ENCODE measurements at places on chromosomes 13 and 19.

DNA sequence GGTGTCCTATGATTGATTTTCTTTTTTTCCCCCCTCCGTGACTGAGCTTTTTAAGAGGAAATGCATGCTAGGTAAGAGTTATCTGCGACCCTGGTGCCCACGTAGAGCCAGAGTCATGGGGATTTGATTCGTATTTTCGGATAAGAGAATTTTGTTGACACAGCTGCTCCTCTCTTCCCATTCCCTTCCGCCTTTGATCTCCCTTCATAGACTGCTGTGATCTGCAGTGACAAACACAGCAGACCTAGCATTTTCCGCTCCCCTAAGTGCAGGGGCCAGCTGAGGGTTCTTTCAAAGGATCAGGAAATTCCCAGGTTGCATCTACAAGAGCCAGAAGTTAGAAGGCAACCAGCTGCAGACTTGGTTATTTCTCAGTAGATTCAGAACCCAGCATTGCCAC lies 70.5 kb downstream of the ZNF568 start:
- H3K4me3 ChIP-seq, result no peak overlapping the region
- DNase-seq, result no peak
- no peaks in the 10 kb centered on the region for H3K4me1 ChIP-seq
- H3K36me3 ChIP-seq, result peaks cover 40% of the 10 kb centered on the region
- H3K27me3 ChIP-seq, result no peaks in the 10 kb centered on the region

GRCh38 chr13:21568854-21569253 lies 35.1 kb downstream of the MICU2 start:
- H3K4me1 ChIP-seq, result no peaks in the 10 kb centered on the region
- no peak for DNase-seq
- H3K27me3 ChIP-seq, result no peaks in the 10 kb centered on the region

GRCh38 chr19:38545596-38545995 lies 72.2 kb downstream of the MAP4K1 start:
- no peak for DNase-seq
- H3K27me3 ChIP-seq, result no peaks in the 10 kb centered on the region
- no peaks in the 10 kb centered on the region for H3K36me3 ChIP-seq
- H3K4me3 ChIP-seq, result no peak overlapping the region

DNA sequence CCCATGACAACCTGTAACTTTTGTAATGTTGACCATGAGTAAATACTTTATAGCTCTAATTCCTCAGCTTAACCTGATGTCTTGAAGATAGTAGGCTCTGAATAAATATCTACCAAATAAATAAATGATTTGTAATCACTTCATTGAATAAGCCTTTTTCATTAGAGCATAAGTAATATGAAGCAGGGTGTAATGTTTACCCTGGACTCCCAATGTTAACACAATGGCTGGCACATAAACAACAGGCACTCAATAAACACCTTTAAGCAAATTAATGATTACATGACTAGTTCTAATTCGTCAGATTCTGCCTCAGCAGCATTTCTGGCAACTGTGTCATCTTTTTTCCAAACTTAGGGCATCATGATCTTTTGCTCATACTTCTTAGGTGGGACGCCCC lies 396.3 kb downstream of the LIG4 start:
- no peak overlapping the region for H3K27ac ChIP-seq
- DNase-seq, result no peak
- no peaks in the 10 kb centered on the region for H3K27me3 ChIP-seq
- H3K4me1 ChIP-seq, result no peaks in the 10 kb centered on the region
- no peak overlapping the region for H3K4me3 ChIP-seq
- H3K36me3 ChIP-seq, result no peaks in the 10 kb centered on the region

- no peak overlapping the region for H3K4me3 ChIP-seq
- peak; percentile 67 for DNase-seq
- peak overlapping the region; percentile 75 for H3K27ac ChIP-seq
- peaks cover 9% of the 10 kb centered on the region for H3K4me1 ChIP-seq
- no peaks in the 10 kb centered on the region for H3K36me3 ChIP-seq
These were observed 117.0 kb upstream of the POSTN start for GRCh38 chr13:37715606-37716015.

GRCh38 chr19:43470288-43470687 lies 4.9 kb upstream of the LYPD3 start:
- no peak overlapping the region for H3K27ac ChIP-seq
- DNase-seq, result no peak
- H3K27me3 ChIP-seq, result peaks cover 9% of the 10 kb centered on the region
- H3K4me1 ChIP-seq, result peaks cover 14% of the 10 kb centered on the region
- no peaks in the 10 kb centered on the region for H3K36me3 ChIP-seq

DNA sequence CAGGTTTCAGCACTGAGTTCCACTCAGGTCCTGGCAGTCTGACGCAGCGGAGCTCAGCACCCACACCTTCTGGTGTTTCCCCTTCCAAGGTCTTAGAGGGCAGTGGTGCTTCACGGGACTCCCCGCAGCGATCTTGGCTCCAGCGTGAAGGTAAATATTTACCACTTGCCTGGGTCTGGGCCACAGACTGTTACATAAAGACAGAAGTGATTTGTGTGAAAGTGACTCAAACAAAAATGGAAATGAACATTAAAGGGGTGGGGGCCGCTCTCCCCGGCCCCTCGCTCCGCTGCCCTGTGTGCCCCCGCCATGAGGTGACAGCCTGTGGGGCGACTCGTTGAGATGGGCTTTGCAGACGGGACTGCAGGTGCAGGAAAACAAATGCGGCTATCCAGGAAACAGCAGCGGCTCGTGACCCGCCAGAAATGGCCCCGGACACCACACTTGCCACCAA lies 55.0 kb downstream of the GGACT start:
- no peaks in the 10 kb centered on the region for H3K4me1 ChIP-seq
- H3K27me3 ChIP-seq, result no peaks in the 10 kb centered on the region
- no peak overlapping the region for H3K27ac ChIP-seq
- H3K4me3 ChIP-seq, result no peak overlapping the region

GRCh38 chr13:38103851-38104250 lies 234.3 kb upstream of the TRPC4 start:
- no peak for DNase-seq
- H3K36me3 ChIP-seq, result no peaks in the 10 kb centered on the region
- no peak overlapping the region for H3K27ac ChIP-seq
- H3K4me3 ChIP-seq, result no peak overlapping the region

DNA sequence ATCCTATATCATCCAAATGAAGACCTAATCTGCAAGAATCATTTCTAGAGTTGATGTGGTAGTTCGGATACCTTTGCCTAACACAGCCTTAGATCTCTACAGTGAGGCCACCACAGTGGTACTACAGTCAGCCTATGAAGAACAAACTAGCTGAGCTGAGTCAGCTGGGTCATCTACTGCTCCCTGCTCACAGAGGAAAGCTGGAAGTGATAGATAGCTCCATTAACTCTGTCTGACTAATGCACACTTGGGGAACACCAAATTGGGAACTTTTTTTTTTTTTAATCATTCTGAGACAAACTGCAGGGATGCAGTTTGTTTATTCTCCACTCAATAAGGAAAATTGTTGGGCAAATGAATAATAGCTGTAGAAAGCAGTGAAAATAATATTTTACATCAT lies 1160.6 kb downstream of the PCDH9 start:
- no peaks in the 10 kb centered on the region for H3K27me3 ChIP-seq
- no peak for DNase-seq
- no peaks in the 10 kb centered on the region for H3K36me3 ChIP-seq
- H3K4me3 ChIP-seq, result no peak overlapping the region

DNA sequence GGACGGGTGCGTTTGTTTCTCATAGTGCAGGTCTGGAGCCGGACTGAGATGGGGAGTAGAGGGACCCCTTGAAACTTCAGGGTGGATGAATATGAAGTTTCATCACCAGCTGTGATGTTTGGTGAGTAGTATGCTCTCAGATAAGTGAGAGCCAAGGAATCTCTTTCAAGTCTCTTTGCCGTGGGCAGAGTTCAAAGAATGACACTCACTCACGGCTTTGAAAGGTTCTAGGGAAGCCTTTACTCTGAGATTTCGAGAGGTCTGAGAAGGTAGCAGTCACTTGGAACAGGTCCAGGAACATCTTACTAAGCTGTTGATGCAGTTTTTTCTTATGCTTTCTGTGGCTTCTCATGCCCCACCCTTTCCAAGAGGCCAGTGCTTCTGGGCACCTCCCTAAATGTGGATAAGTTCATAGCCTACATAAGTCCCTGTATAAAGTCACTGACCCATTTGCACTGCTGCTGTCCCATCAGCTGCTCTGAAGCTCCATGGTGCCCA lies at the start of gene IGFL2:
TSS of gene IGFL2 (plus strand) at position 448 of the 498 bp plus-strand sequence. CDS start at position 489, 41 bp downstream.
- H3K4me3 ChIP-seq, result no peak within 1 kb of the TSS
- no peaks in the 10 kb centered on the region for H3K4me1 ChIP-seq
- H3K36me3 ChIP-seq, result no peaks in the 10 kb centered on the region

- no peak overlapping the region for H3K4me3 ChIP-seq
- H3K27ac ChIP-seq, result no peak overlapping the region
- no peaks in the 10 kb centered on the region for H3K4me1 ChIP-seq
- DNase-seq, result no peak
- H3K36me3 ChIP-seq, result no peaks in the 10 kb centered on the region
These were observed 78.9 kb downstream of the RXFP2 start for GRCh38 chr13:31818236-31818635.

GRCh38 chr13:113139577-113139976 lies 17.0 kb downstream of the F10 start:
- no peaks in the 10 kb centered on the region for H3K4me1 ChIP-seq
- no peaks in the 10 kb centered on the region for H3K36me3 ChIP-seq
- no peak overlapping the region for H3K4me3 ChIP-seq
- H3K27ac ChIP-seq, result no peak overlapping the region

DNA sequence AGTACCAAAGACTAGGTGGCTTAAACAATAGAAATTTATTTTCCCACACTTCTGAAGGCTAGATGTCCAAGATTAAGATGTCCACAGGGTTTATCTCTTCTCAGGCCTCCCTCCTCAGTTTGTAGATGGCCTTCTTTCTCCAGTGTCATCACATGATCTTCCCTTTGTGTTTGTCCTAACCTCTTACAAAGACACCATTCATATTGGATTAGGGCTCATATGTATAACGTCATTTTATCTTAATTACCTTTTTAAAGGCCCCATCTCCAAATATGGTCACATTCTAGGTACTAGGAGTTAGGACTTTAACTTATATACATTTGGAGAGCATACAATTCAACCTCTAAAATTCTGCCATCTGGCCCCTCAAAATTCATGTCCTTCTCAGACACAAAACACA lies 34.3 kb downstream of the N4BP2L2 start:
- H3K4me3 ChIP-seq, result no peak overlapping the region
- H3K4me1 ChIP-seq, result no peaks in the 10 kb centered on the region
- H3K27me3 ChIP-seq, result no peaks in the 10 kb centered on the region

- no peak overlapping the region for H3K27ac ChIP-seq
- no peaks in the 10 kb centered on the region for H3K36me3 ChIP-seq
- no peaks in the 10 kb centered on the region for H3K27me3 ChIP-seq
- H3K4me1 ChIP-seq, result no peaks in the 10 kb centered on the region
- no peak overlapping the region for H3K4me3 ChIP-seq
These were observed 547.5 kb upstream of the SPRY2 start for GRCh38 chr13:80888390-80888789.

- no peak overlapping the region for H3K4me3 ChIP-seq
- H3K27ac ChIP-seq, result no peak overlapping the region
- H3K27me3 ChIP-seq, result no peaks in the 10 kb centered on the region
- no peak for DNase-seq
- no peaks in the 10 kb centered on the region for H3K4me1 ChIP-seq
These were observed 81.6 kb downstream of the DPF1 start for GRCh38 chr19:38142176-38143035.

- H3K27me3 ChIP-seq, result peaks cover 14% of the 10 kb centered on the region
- no peak overlapping the region for H3K4me3 ChIP-seq
- H3K4me1 ChIP-seq, result no peaks in the 10 kb centered on the region
- no peak for DNase-seq
- no peaks in the 10 kb centered on the region for H3K36me3 ChIP-seq
These were observed 10.2 kb upstream of the TPP2 start for GRCh38 chr13:102586615-102587014.

- no peak overlapping the region for H3K4me3 ChIP-seq
- no peaks in the 10 kb centered on the region for H3K27me3 ChIP-seq
- H3K4me1 ChIP-seq, result no peaks in the 10 kb centered on the region
- H3K27ac ChIP-seq, result no peak overlapping the region
- no peak for DNase-seq
These were observed 150.7 kb upstream of the SOX1 start for GRCh38 chr13:111916201-111916600.

DNA sequence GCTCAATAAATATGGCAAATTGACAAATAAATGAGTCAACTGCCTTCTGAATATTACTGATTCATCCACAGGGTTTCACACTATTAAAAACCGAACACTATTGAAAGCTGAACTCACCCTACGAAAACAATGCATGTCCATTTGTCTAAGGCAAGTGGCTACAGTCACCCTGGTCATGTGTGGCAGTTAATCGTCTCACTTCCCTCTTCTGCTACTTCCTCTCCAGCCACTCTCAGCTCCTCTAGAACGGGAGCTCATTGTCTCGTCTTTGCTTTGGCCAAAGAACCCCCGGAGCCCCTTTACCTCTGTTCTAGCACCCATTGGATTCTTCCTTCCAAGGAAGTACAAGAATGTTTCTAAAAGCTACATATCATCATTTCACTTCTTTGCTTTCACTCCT lies 74.4 kb upstream of the ZNF599 start:
- no peaks in the 10 kb centered on the region for H3K27me3 ChIP-seq
- no peak overlapping the region for H3K4me3 ChIP-seq
- no peaks in the 10 kb centered on the region for H3K4me1 ChIP-seq
- H3K27ac ChIP-seq, result no peak overlapping the region
- H3K36me3 ChIP-seq, result no peaks in the 10 kb centered on the region

GRCh38 chr19:39917561-39918182 lies 16.8 kb downstream of the FCGBP start:
- no peaks in the 10 kb centered on the region for H3K4me1 ChIP-seq
- no peaks in the 10 kb centered on the region for H3K27me3 ChIP-seq
- no peak for DNase-seq
- H3K4me3 ChIP-seq, result no peak overlapping the region
- no peak overlapping the region for H3K27ac ChIP-seq
- H3K36me3 ChIP-seq, result no peaks in the 10 kb centered on the region

GRCh38 chr13:57582032-57582431 lies 49.5 kb upstream of the PCDH17 start:
- H3K4me3 ChIP-seq, result no peak overlapping the region
- H3K27ac ChIP-seq, result no peak overlapping the region
- DNase-seq, result no peak
- H3K4me1 ChIP-seq, result no peaks in the 10 kb centered on the region
- no peaks in the 10 kb centered on the region for H3K36me3 ChIP-seq
- no peaks in the 10 kb centered on the region for H3K27me3 ChIP-seq

DNA sequence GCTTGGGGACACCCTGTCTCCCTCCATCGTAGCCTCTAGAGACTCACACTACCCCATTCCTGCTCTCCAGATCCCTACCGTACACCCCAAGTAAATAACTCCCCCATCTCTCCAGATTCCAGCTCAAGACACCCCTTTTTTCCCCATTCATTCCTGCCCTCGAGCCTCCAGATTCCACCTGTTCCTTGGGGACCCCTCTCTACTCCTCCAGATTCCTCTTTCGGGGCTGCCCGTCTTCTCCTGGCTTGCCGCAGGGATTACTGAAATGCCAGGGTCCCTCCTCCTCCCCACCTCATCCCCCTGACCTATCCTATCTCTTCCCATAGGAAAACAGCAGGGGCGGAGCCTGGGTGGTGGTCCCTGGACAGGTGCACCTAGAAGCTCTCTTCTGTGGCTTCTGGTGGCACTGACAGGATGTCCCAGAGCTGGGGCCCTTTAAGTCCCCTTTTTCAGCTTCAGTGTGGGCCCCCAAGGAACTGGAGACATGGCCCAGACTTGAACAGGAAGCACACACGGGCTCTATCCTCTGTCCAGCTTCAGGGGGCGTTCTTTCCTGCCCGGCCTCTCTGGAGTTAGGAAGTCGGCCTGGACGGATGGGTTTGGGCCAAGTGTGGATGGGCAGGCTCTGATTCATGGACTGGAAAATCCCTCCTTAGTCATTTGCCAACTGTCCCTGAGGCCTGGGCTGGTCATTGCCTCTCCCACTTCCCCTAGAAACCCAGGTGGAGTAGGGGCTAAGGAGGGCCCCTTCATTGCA lies 1.2 kb downstream of the ZSWIM4 start:
- no peaks in the 10 kb centered on the region for H3K36me3 ChIP-seq
- H3K4me1 ChIP-seq, result no peaks in the 10 kb centered on the region
- peak; percentile 87 for DNase-seq
- peak overlapping the region; percentile 68 for H3K4me3 ChIP-seq
